ENCODE measurements at places on chromosomes 3 and 15. TPM values are rescaled to one million over a fixed set of nuclear protein-coding genes. Genes with fewer than 3 reads are reported as not detected.

GRCh38 chr15:62880278-62880677, 162.3 kb upstream of the TPM1 start:
- H3K4me3 ChIP-seq, result no peak overlapping the region
- peaks cover 7% of the 10 kb centered on the region for H3K4me1 ChIP-seq
- no peak overlapping the region for H3K27ac ChIP-seq
- H3K27me3 ChIP-seq, result no peaks in the 10 kb centered on the region
- DNase-seq, result peak; percentile 37
- H3K36me3 ChIP-seq, result no peaks in the 10 kb centered on the region

DNA sequence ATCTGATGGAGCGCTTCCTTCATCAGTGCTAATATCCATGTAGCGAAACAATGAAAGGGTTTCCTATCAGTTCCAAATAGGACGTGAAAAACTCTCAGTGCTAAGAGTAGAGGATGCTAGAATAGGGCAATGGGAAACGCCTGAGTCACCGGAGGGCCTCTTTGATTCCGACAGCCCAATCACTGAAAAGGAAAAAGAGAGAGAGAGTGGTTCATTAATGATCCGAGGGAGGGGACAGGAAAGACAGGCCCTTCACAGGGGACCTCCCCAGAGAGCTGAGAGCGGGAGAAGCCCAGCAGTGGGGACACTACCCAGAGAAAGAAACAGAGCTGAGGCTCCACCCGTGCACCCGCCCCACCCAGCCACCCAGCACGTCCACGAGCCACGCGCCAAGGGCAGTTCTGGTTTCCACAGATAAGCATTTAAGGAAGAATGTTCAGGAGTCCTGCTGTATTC, 76.9 kb downstream of the RPN1 start:
- peaks cover 39% of the 10 kb centered on the region for H3K27me3 ChIP-seq
- H3K36me3 ChIP-seq, result no peaks in the 10 kb centered on the region
- H3K4me1 ChIP-seq, result no peaks in the 10 kb centered on the region
- H3K27ac ChIP-seq, result no peak overlapping the region

DNA sequence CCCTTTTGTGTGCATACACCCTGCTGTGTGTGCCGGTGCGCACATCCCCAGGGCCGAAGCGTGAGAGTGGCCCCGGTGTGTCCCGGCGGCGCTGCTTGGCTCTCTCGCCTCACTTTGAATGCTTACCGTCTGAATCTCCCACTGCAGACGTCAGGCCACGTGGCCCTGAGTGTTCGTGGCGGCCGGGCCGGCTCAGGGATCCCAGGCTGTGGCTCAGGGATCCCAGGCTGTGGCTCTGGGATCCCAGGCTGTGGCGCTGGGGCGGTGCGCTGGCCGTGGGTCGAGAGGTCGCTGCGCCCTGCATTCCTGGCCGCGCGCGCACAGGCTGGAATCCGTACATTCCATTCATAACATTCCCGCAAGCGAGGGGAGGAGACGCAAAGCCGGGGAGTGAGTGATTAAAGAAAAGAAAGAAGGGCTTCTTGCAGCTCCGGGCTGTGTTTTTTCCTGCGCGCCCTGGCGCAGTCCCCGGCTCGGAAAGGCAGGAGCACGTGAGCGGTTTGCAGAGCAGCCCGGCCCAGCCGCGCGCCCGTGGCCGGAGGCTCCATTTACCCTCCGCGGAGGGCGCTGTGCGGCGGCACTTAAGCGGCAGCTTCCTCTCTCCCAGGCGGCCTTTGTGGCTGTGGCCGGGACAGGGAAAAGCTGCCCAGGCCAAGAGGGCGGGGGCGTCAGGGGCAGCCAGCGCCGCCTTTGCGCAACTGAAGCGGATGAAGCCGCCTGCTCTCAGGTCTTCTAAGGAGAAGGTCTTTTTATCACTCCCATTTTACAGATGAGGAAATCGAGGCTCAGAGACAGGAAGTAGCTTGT, 87.0 kb upstream of the ALDH1L1 start:
- H3K36me3 ChIP-seq, result no peaks in the 10 kb centered on the region
- peak overlapping the region; percentile 10 for H3K4me3 ChIP-seq
- peaks cover 16% of the 10 kb centered on the region for H3K4me1 ChIP-seq
- H3K27ac ChIP-seq, result peak overlapping the region; percentile 89

DNA sequence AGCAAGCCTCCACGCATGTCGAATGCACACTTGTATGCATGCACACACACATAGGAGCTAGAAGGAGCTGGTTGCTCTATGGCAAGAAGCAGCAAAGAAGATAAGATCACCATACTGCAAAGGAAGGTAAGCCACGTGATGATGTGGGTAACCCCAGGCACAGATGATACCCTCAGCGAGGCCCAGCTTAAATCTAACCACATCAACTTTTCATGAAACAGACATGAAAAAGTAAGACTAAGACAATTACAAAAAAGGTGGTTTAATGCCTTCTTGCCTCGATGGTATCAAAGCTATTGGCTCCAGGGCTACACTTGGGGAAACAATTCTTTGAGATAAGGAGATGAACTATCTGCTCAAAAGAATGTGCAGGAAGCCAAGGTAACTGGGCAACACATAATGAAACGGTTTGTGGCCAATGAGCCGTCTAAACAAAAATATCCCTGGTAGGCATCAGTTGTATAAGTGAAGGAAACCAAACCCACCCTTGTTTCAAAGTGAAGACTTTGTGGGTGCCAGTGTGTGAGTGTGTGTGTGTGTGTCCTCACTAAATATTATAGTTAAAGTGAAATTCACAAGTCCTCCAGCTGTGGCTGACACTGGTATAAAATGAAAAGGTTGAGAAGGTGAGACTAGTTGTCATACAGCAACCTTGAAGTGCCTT, 365.7 kb upstream of the ICE2 start:
- H3K27ac ChIP-seq, result no peak overlapping the region
- H3K4me1 ChIP-seq, result no peaks in the 10 kb centered on the region
- DNase-seq, result no peak
- peaks cover 23% of the 10 kb centered on the region for H3K27me3 ChIP-seq

DNA sequence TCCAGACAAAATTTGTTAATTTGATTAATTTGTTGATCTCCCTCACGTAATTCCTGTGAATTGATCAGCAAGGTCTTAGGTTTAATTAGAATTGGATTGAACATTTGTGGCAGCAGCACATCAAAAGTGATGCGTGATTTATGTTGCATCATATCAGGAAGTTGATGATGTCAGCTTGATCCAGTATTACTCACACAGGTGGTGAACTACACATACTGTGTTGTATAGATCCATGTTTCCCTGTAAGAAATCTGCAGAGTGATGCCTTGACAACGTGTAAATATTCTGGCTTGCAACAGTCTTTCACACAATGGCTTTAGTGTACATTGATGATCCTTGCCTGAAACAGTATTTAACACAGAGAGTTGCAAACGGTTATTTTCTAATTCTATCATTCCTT, 200.4 kb downstream of the ADAMTSL3 start:
- H3K4me3 ChIP-seq, result no peak overlapping the region
- peaks cover 7% of the 10 kb centered on the region for H3K4me1 ChIP-seq
- no peak overlapping the region for H3K27ac ChIP-seq
- peak; percentile 37 for DNase-seq

GRCh38 chr3:117788061-117788460, 1078.5 kb downstream of the TUSC7 start:
- peaks cover 12% of the 10 kb centered on the region for H3K4me1 ChIP-seq
- no peaks in the 10 kb centered on the region for H3K27me3 ChIP-seq
- peak; percentile 90 for DNase-seq
- H3K4me3 ChIP-seq, result no peak overlapping the region

DNA sequence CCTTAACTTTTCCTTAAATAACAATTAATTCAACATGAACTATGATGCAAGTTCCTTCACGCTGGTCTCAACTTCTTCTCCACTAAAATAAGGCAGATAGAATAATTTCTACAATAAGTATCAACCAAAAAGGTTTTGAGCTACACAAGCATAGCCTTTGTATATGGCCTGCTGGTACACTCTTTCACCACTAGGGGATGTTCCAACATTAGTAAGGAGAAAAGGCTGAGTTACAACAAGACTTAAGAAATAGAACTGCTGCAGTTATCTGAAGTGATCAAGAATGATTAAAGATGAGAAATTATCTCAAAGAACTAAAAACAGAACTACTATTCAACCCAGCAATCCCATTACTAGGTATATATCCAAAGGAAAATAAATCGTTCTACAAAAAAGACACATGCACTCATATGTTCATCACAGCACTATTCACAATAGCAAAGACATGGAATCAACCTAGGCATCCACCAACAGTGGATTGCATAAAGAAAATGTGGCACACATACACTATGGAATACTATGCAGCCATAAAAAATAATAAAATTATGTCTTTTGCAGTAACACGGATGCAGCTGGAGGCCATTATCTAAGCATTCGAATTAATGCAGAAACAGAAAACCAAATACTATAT, 14.4 kb downstream of the ATP13A3 start:
- H3K27me3 ChIP-seq, result no peaks in the 10 kb centered on the region
- H3K4me3 ChIP-seq, result no peak overlapping the region
- H3K27ac ChIP-seq, result no peak overlapping the region
- DNase-seq, result peak; percentile 82
- H3K4me1 ChIP-seq, result peaks cover 26% of the 10 kb centered on the region
- H3K36me3 ChIP-seq, result peaks cover 6% of the 10 kb centered on the region

DNA sequence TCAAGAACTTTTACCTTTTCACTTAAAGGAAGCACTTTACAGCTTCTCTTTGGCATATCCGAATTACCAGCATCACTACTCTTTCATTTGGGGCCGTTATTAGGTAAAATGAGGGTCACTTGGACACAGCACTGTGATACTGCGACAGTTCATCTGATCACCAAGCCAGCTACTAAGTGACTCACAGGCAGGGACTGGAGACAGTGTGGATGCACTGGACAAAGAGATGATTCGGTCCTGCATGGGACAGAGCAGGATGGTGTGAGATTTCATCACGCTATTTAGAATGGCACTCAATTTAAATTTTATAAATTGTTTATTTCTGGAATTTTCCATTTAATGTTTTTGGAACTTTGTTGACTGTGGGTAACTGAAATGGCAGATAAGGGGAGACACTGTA, 166.9 kb upstream of the IL12A start:
- H3K27me3 ChIP-seq, result no peaks in the 10 kb centered on the region
- H3K4me3 ChIP-seq, result no peak overlapping the region
- peaks cover 20% of the 10 kb centered on the region for H3K4me1 ChIP-seq
- H3K27ac ChIP-seq, result no peak overlapping the region

DNA sequence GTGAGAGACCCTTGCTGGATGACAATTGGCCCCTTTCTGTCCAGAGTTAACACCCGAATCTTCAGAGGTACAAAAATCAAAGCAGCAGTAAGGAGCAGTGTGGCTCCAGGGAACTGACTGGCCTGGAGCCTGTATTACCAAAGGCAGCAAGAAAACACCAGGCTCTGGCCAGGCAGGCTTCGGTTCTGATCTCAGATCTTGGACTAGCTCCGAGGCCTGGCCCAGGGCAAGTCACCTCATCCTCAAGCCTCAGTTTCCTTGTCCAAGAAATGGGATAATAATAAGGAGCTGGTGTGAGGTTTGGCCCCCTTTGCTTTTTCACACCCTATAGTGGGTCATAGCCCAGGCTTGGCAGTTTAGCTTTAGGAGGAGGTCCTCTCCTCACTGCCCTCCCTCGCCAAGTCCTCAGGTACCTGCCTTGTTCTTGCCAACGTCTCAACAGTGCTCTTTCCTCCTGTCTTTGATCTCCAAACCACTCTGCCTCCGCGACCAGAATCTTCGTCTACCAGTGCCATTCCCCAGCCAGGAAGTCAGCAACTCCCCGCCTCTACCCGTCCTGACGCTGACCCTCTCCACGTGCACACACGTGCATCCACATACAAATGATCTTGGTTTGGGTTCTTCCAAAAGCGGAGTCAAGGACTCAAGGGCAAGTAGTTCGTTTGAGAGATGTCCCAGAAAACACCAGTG, 82.6 kb upstream of the TLE3 start:
- no peak for DNase-seq
- H3K27ac ChIP-seq, result no peak overlapping the region
- H3K4me3 ChIP-seq, result no peak overlapping the region
- peaks cover 48% of the 10 kb centered on the region for H3K27me3 ChIP-seq
- H3K36me3 ChIP-seq, result no peaks in the 10 kb centered on the region
- no peaks in the 10 kb centered on the region for H3K4me1 ChIP-seq

- H3K4me3 ChIP-seq, result no peak overlapping the region
- no peaks in the 10 kb centered on the region for H3K4me1 ChIP-seq
- no peak overlapping the region for H3K27ac ChIP-seq
- no peaks in the 10 kb centered on the region for H3K27me3 ChIP-seq
- DNase-seq, result no peak
Observed at GRCh38 chr3:131277836-131278497, 103.6 kb upstream of the NUDT16 start.

DNA sequence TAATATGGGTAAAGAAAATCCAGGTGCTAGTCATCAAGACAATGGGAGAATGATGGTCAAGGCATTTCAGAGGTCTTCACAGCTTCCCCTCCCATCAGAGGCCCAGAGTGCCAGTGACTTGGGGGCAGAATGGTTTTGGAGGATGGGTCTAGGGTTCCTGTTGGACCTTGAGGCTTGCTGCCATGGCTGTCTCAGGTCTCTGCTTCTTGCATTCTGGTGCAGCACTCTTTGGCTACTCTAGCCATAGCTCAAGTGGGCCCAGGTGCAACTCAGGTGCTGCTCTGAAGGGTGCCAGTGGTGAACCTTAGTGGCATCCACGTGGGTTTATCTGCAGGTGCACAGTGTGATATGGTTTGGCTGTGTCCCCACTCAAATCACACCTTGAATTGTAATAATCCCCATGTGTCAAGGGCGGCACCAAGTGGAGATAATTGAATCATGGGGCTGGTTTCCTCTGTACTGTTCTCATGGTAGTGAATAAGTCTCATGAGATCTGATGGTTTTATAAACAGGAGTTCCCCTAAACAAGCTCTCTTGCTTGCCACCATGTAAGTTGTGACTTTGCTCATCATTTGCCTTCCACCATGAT, 48.5 kb upstream of the PEX5L start:
- H3K4me3 ChIP-seq, result no peak overlapping the region
- H3K4me1 ChIP-seq, result no peaks in the 10 kb centered on the region
- H3K27ac ChIP-seq, result no peak overlapping the region
- H3K27me3 ChIP-seq, result no peaks in the 10 kb centered on the region

DNA sequence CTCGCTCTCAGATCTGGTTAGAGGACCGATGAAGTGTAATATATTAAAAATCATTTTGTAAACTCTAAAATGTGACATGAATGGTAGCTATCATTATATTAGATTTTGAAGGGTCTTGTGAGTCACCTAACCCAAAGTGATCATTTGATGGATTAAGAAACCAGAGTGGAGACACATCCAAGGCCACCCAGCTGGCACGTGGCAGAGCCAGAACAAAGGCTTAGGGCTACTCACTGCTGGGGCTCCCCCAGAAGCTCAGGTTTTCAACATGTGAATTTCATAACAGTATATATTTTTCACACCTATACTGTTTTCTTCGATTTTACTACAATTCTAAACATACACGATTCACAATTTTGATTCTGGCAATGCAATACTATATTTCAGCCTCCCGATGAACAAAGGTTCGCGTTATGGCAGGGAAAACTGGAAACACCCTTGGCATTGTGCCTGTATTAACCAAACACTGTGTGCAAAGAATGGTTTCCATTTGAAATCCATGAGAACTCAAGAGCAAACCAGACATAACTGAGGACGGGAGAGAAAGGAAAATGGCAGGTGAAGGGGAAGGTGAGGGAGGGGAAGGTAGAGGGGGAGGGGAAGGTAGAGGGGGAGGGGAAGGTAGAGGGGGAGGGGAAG, 88.9 kb downstream of the ADAMTS17 start:
- H3K4me3 ChIP-seq, result no peak overlapping the region
- no peaks in the 10 kb centered on the region for H3K27me3 ChIP-seq
- no peak for DNase-seq
- H3K27ac ChIP-seq, result no peak overlapping the region

GRCh38 chr3:45923755-45924154, 19.5 kb upstream of the CXCR6 start:
- no peak overlapping the region for H3K4me3 ChIP-seq
- peak; percentile 81 for DNase-seq
- H3K36me3 ChIP-seq, result peaks cover 37% of the 10 kb centered on the region
- peaks cover 12% of the 10 kb centered on the region for H3K4me1 ChIP-seq
- H3K27ac ChIP-seq, result no peak overlapping the region

Gene CCR4
- not detected for total RNA-seq

Gene SPATA12
- under 0.01 TPM for total RNA-seq
